Thoracic aorta (tissue), 2 donors: ENCODE measurements at places on chromosomes 1 and 21. TPM values are rescaled to one million over a fixed set of nuclear protein-coding genes. Genes with fewer than 3 reads are reported as not detected.

ADAMTS1 gene
- total RNA-seq = 357 TPM

PCBP3 gene
- 28.4 TPM for total RNA-seq

NBPF4 gene
- not detected for total RNA-seq

REN gene
- not detected for total RNA-seq

SYPL2 gene
- total RNA-seq = 6.1 TPM

PTAFR gene
- 9.2 TPM for total RNA-seq

SLC5A9 gene
- total RNA-seq = not detected

FAM3B gene
- total RNA-seq = 1.5 TPM

VSIG8 gene
- not detected for total RNA-seq

MACO1 gene
- total RNA-seq = 18.8 TPM

XCL2 gene
- not detected for total RNA-seq

TFB2M gene
- total RNA-seq = 6.5 TPM

CACNA1S gene
- total RNA-seq = not detected

DCST1 gene
- total RNA-seq = not detected

FAAP20 gene
- total RNA-seq = 52.6 TPM

UQCRHL gene
- total RNA-seq = 0.99 TPM

CELA3B gene
- not detected for total RNA-seq

PSMB4 gene
- 168 TPM for total RNA-seq
